ENCODE measurements at places on chromosomes 4 and X.

GRCh38 chr4:107853444-107854355, 29.0 kb downstream of the SGMS2 start:
- peak; percentile 58 for DNase-seq

DNA sequence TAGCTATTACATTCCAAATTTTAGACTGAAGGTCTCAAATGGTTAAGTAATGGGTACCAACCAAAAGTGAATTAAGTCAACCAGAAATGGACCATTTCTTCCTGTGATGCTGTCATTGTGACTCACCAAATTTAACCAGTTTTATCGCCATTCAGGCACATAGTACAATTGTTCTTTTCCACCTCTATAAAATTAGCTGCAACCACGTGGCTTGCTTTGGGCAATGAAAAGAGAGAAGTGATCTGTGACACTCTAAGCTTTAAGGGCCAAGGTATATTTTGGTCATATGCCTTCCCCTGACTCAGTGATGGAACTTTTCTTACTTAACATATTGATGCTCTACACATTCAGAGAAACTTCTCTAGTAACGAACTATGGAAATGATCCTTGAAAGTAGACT, 20.3 kb upstream of the PHF8 start:
- no peak for DNase-seq

- no peak for DNase-seq
Measured at GRCh38 chr4:173506597-173507211, 23.3 kb downstream of the HAND2 start.

GRCh38 chr4:42478509-42478908, 81.2 kb downstream of the SHISA3 start:
- no peak for DNase-seq

DNA sequence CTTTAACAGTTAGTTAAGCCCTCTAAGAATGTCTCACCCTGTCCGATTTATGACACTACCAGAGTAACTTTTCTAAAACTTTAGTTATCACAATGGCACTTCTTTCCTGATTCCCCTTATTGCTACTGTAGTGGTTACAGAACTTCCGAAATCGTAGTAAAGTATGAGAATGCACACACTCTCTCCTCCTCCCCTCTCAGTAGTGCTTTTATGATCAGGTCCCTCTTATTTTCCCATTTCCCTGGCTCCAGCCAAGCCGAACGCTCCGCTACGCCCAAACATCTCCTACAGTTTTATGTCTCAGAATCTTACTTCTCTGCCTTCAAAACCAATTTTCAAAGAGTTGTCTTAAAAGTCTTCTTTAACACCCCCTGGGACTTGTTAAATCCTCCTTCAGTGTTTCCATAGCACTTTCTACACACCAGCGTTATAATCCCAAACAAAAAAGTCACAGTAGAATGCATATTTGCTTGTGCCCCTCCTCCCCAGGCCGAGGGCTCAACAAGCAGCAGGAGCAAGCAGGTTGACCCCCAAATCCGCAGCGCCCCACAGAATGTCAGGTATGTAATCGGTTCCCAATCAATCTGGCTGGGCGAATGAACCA, 671 bp downstream of the HPF1 start:
- DNase-seq = no peak
